ENCODE measurements at places on chromosomes 2 and 18. TPM values are rescaled to one million over a fixed set of nuclear protein-coding genes. Genes with fewer than 3 reads are reported as not detected.

DNA sequence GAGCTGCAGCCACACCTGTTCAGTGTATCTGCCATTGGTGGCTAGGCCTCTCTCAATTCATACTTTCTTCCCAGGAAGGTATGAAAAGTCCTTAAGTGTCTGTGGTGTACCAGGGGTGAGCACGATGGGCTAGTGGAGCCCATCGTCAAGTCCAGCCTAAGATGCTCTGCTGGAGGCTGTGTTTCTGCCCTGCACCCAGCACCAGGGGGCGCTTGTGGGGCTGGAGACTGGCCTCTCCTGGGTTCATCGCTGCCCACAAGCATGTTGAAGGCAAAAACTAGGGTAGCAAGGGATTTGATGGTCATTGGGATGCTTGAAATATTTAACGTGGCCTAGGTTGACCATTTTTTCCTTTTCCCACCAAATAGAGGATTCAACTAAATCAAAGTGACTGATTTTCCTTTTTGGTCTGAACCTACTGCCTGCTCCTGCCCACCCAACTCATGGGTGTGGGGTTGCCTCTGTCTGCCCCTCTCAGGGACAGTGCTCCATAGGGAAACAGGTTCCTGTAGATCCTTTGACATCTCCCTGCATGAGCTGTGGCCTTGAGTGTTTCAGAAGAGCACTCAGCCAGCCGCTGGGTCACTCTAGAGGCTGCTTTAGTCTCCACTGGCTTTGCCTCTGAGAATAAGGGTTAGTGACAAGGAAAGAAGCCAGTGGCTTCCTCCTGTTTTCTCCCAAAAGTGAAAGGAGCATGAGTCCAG is 59.0 kb downstream of the TPGS2 start:
- no peaks in the 10 kb centered on the region for H3K36me3 ChIP-seq
- no peak overlapping the region for H3K4me3 ChIP-seq
- no peaks in the 10 kb centered on the region for H3K4me1 ChIP-seq

- no peak overlapping the region for H3K4me3 ChIP-seq
- no peaks in the 10 kb centered on the region for H3K36me3 ChIP-seq
- no peaks in the 10 kb centered on the region for H3K4me1 ChIP-seq
- no peaks in the 10 kb centered on the region for H3K27me3 ChIP-seq
- no peak for DNase-seq
- H3K27ac ChIP-seq = no peak overlapping the region
These were observed 553.3 kb downstream of the CMPK2 start for GRCh38 chr2:6312367-6312766.

The THUMPD2 gene
- 13.4 TPM for total RNA-seq

The DLX1 gene
- not detected for total RNA-seq

DNA sequence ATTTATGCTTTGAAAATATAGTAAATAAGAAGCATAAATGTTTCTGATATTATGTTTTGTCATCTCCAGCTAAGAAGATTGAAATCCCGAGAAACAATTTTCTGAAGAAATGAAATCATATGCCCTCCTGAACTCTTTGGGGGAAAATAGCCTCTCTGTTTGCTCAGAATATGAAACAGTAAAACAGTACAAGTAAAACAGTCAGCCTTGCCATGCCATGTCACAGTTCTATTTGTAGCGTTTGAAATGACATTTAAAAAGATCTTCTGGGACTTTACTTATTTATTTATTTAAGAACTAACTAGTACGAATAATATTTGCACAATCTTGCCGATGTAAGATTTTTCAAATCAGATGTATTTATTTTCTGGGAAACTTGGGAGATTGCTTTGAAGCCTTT is 98.0 kb downstream of the LNPK start:
- DNase-seq = no peak
- no peaks in the 10 kb centered on the region for H3K36me3 ChIP-seq
- H3K4me1 ChIP-seq = no peaks in the 10 kb centered on the region
- H3K27ac ChIP-seq = no peak overlapping the region

DNA sequence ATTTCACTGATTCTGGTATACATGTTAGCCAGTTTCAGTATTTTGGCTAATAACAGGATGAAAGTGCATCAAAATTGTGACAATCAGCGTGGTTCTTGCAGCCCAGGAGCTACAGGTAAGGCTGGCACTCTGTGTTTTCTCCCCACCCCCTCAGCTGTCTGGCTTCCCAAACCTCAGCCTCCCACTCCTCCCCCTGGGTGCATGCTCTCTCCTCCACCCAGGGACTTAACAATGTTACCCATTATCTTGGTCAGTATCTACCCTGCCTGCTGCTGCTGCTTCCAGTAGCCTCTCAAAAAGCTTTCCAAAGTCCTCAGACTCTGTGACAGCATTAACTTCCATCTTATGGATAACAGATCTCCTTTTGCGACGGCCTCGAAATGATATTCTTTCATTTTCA is 41.0 kb downstream of the TRABD2A start:
- peaks cover 66% of the 10 kb centered on the region for H3K4me1 ChIP-seq
- peaks cover 22% of the 10 kb centered on the region for H3K36me3 ChIP-seq
- no peak for DNase-seq
- H3K27me3 ChIP-seq = no peaks in the 10 kb centered on the region
